ENCODE measurements at places on chromosomes 3 and 15.

DNA sequence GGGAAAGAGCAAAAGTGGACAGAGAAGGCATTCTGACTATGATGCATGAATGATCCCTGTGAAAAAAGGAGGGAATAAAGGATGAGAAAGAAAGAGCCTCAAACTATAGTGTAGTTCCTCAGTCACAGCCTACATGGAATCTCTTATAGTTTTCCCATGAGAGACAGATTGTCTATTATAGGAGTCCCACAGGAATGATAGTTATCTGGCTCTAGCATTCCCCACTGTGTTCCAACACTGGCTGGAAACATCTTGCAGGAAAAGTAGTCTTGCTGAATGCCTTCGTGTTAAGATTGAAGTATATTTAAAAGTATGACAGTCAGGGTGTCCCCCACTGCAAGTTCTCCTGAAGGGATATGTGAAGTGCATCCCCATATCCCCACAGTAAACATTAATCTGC lies 641.5 kb upstream of the NECTIN3 start:
- no peak for DNase-seq

GRCh38 chr3:149174901-149175300 lies 45.5 kb downstream of the HPS3 start:
- DNase-seq, result no peak

- no peak for DNase-seq
Observed at GRCh38 chr3:112897791-112898190, 51.1 kb upstream of the CD200R1L start.

DNA sequence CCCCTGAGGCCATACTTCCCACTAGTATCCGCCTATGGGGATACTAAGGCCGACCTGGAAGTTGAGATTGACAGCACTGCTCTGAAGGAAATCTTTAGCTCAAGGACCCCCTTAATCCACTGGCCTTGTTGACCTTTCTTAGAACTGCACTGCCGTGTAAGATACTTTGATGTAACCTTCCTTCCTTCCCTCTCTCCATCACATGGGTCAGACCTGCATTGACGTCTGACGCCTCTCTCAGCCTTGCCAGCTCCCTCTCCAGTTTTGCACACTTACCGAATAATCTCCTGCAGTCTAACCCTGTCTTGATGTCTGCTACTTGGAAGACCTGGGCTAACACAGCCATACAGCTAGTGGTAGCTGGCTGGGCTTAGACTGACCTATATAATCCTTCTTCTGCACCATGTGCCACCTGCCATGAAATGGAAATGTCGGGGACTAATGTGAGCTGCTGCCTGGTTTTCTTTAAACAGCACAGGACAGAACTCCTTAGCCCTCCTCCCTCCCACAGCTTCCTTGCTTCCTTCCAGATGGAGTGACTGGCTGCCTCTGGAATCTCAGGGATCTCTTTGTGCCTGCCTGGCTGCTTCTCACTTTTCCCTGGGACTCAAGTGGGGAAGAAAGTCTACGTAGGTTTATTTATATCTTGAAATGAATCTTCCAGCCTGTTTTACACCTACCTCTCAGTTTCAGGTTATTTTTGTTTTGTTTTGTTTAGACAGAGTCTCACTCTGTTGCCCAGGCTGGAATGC lies 39.2 kb upstream of the HERC1 start:
- DNase-seq, result no peak

- no peak for DNase-seq
Observed at GRCh38 chr3:125112981-125113380, 57.2 kb upstream of the HEG1 start.

- no peak for DNase-seq
Observed at GRCh38 chr3:23276913-23277658, 74.0 kb downstream of the UBE2E2 start.

- DNase-seq, result no peak
Observed at GRCh38 chr3:46097691-46098241, 70.5 kb upstream of the XCR1 start.

DNA sequence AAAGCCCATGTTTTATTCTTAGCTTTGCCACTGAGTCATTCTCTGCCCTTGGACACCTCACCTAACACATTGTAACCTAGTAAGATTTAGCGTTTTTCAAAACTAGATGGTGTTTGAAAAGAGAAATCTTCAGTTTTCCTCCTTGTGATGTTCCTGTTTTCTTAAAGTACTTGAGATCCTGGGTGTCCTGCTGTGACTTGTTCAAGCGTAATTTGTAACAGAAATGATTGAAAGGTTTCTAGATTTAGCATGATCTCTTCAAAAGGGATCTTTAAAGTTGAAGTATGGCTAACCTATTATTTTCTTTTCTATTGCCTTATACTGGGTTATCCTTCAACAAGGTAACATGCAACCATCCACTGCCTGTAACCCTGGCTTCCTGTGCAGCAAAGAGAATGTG lies 32.6 kb upstream of the SPATA16 start:
- DNase-seq, result no peak

DNA sequence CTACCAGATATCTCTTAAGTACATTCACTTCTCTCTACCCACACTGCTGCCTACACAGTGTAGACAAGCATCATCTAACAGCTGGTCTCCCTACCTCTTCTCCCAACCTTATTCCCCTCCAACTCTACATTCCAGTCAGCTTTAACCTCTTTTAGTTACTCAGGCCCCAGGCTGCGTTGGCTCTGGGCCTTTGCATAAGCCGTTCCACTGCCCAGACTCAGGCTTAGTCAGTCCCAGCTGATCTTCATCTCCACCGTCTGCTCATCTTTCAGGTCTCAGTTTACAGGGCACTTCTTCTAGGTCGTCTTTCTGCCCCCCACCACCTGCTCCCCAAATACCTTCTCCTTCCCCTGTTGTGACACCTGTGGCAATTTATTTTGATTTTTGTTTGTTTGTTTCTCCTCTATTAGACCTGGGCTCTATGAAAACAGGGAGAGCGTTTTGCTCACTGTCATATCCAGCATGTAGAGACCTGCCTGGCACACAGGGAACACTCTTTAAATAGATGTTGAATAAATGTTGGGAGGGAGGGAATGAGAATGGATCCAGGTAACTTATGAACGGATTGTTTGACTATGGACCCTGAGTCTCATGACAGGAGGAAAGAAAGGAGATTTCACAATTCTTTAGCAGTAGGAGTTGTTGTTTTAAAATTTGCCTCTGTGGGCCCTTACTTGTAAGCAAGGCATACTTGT lies 11.1 kb downstream of the SLC27A2 start:
- no peak for DNase-seq

- no peak for DNase-seq
Observed at GRCh38 chr3:122052968-122053367, 2.2 kb upstream of the CD86 start.

DNA sequence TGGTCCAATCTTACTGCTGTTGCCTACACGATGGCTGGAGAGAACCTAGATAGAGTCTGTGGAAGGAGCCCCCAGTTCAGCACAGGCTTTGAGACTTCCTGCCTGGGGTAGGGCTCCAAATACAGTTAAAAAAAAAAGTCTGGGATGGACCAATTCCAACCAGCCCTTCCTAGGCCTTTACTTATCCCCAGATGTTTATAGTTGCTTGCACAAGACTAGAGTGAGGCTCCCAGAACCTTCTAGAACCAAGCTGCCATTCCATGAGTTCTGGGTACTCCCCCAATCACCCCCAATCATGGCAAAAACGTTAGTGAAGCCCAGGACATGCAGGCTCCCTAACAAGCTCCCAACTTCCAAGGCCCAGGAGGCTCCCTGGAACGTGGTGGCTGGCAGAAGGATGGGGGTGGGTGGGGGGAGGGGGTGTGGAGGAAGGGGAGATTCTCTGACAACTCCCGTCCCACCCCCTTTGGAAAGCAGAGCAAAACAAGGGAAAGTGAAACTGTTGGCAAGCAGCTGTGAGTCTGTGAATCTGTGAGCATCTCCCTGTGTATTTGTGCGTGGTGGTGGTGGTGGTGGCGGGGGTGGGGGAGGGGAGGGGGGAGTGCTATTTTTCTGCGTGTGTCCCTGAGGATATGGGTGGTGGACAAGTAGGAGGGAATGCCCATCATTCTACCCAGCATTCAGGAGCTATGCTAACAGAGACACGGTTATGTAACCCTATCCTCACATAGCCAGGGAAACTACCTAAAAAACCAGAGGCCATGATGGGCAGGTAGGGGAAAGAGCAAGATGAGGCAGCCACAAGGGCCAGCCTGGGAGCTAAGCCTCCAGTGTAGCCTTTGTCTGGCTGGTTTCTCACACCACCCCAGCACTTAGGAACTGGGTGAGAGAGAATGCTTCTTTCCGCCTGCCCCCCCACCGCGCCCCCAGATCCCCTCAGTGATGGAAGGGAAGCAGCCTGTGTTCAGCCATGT lies 2.0 kb downstream of the MST1R start:
- no peak for DNase-seq

DNA sequence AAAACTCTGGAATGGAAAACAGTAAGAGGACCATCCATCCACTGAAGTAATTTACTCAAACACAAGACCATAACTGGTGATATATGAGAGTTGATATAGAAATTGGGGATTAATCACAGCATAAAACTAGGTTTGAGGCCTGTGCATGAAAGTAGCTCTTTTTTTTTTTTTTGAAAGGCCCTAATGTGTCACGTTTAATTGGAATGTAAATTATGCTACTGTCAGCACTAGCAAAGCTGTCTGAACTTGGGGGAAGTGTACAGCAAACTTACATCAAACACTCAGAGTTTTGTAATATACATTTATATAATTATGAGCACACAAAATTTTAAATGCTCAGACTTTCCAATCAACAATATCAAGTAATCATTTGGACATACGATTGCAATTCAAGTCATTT lies 154.1 kb downstream of the GREM1 start:
- DNase-seq, result no peak

GRCh38 chr3:176950743-176951142 lies 246.5 kb downstream of the TBL1XR1 start:
- no peak for DNase-seq

- DNase-seq, result no peak
Observed at GRCh38 chr3:13299531-13300155, 120.5 kb downstream of the NUP210 start.

GRCh38 chr3:126342211-126342610 lies 15.0 kb downstream of the KLF15 start:
- DNase-seq, result no peak

DNA sequence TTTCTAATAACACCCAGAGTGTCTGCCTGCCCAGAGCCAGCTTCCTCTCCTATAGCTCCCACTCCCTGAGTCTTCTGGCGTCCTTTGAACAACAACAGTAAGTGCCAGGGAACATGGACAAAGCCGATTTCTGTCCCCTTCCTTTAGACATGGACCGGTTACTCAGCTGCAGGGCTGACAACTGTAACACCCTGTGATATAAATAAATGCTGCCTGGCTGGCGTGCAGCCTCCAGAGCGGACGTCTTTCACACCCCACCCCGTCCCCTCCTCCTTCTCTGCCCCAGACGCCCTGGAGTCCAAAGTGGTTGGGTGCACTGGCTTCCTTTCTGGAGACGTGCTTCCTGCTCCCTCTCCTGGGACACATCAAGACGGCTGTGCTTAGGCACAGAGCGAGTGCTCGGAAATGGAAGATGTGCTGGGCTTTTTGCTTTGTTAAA lies 281.9 kb upstream of the LRRFIP2 start:
- no peak for DNase-seq

- DNase-seq, result no peak
Observed at GRCh38 chr15:101808201-101808600, 3.8 kb upstream of the OR4F15 start.

DNA sequence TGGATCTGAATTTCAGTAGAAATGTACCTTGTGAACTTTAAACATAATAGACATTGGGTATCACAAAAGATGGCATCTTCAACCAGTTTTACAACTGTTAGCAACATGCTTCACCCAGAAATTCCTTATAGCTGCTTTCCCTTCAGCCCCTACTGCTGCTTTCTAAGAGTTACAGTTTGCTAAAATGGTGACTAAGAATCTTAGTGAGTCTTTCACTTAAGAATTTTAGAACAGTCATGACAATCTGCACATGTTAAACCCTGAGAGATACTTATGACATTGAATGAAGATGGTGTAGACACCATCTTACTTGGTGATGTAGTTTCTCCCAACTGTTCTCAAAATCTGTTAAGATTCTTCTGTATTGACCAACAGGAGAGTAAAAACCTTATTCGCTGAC lies 129.7 kb upstream of the UBE2E1 start:
- DNase-seq, result no peak

DNA sequence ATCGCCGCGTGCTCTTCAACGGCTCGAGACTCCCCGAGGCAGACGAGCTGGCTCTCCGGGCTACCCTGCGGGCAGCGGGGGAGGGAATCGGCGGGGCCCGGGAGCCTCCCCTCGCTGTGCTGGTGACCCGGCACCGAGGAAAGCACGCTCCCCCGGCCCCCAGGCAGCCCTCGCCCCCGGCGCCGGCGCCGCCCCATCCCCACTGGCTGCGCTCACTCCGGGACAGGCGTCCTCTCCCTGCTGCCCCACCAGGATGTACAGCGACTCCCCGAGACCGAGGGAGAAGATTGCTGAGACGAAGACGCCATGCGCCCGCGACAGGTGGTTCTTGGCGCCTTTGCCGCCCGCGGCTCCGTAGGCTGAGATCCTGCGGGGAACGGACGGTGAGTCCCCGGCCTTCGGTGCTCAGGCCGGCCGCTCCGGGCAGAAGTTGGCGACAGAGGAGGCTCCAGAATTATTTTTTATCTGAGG lies 1.7 kb downstream of the LTK start:
- DNase-seq, result no peak

GRCh38 chr3:126542340-126543241 lies 16.1 kb downstream of the C3orf22 start:
- DNase-seq, result no peak

GRCh38 chr3:67522081-67522480 lies 132.3 kb downstream of the SUCLG2 start:
- no peak for DNase-seq

DNA sequence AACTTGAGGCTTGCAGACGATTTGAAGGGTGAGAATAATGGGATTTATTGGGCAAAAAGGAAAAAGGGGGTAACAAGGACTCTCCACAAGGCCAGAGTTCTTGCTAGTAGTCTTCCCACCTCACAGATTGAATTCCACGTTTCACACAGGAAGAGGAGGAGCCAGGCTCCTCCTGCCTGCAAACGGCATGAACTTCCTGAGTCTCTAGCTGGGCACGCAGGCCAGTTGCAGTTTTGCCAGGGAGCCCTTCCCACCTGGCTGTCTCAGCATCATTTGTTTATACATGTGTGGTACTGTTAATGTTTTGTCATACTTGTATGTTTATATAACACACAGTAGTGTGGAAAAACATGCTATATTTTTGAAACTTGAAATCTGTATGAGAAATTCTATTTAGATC lies 155.0 kb downstream of the NLGN1 start:
- no peak for DNase-seq

GRCh38 chr3:97990624-97991292 lies 18.5 kb upstream of the RIOX2 start:
- DNase-seq, result no peak

- no peak for DNase-seq
Observed at GRCh38 chr15:32853592-32853991, 135.8 kb downstream of the GREM1 start.

DNA sequence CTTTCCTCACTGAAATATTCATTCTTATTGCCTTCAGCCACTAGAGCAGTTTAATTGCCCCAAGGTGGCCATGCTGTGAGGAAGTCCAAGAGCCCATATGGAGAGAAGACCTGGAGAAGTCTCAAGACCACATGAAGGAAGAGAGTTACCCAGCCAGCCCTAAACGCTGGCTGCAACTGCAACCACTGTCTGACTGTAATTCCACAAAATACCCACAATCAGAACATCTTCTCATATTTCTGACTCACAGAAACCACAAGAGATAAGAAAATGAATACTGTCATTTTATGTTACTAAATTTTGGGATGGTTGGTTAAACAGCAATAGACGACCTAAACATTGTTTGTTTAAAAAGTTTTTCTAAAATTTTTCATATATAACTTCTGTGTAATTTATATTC lies 14.7 kb upstream of the SST start:
- DNase-seq, result no peak

Data from LNCaP clone FGC (cell line).